ENCODE measurements at places on chromosomes 7 and 10. TPM values are rescaled to one million over a fixed set of nuclear protein-coding genes. Genes with fewer than 3 reads are reported as not detected.

The RUFY2 gene
- total RNA-seq: 29.8 TPM

The NPY4R gene
- not detected for total RNA-seq

The GJD4 gene
- total RNA-seq: not detected

The PRSS2 gene
- total RNA-seq: 3.4 TPM

The ASL gene
- total RNA-seq: 16.1 TPM

DNA sequence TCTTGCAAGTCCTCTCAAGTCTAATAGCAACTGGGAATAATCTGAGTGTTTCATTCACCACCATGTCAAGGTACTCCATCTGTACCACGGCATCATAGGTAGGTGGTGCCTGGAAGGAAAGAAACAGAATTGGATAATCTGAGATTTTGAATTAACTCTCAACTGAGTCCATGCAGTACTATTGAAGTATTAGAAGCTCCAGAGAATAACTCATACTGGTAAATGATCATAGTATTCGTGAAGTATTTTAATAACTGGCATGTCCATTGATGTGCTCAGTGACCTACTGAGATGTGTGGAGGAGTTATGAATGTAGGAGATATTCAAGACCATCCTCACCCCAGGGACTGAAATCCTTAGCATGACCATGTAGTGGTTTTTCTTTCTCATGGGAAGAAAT lies 27.1 kb downstream of the CYP3A5 start:
- DNase-seq: no peak

DNA sequence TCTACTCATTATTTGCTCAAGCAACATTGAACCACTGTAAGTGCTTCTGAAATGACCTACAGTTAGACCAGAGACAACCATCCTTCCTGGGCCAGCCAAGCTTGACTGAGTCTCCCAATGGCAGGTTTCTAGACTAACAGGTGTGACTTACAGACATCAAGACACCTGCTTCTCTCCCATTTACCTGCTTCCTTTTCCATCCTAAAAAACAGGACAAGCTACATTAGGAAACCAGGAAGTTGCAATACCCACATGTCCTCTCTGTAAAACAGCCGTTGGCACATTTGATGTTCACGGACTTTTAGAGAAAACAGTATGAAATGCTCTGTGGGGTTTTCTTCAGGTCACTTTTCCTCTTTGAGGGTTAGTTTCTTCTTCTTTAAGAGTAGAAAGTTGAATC lies 4.0 kb downstream of the HECW1 start:
- no peak for DNase-seq

DNA sequence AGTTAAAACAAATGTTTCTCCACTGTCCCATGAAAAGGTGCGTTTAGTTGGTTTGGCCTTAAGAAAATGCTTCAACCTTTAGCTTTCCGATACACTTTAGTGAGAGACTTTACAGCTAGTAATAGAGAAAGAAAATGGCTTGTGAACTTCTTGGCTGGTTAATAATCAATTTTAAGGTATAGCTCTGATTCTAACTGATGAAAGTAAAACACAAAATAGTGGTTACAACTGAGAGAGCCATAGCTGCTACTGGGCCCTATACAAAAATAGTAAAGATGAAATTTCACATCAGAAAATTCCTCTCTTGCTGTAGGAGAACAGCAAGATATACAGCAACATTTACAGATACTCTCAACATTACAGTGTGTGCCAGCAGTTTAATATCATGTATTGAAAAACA lies 371.4 kb downstream of the PHTF2 start:
- no peak for DNase-seq

DNA sequence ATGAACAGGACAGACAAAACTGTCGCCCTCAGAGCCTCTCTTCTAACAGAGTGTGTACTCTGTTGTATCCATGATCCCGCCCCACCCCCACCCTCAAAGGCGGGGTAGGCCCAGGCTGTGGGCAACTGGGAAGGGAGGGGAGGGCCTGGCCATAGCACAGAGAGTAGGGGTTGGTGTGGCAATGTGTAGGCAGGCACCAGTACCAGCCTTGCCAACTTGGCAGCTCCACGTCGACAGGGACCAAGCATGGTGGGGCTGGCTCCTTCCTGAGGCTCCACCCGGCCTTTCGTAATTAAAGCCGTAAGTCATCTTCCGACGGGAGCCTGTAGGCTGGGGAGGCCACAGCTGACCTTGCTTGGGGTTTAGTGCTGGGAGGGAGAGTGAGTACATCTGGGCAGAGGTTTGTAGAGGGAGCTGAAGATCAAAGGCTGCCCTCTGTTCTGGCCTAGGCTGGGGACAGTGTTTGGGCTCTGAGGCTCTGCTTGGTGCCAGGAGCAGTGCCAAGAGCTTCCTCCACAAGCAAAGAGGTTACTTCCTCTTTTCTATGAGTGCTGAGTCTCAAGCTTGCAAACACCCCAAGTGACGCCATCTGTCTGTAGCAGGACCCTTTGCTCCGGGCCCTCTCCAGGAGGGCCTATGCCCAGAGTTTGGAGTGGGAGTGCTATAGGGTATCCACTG lies 121.6 kb downstream of the C10orf105 start:
- DNase-seq: peak; percentile 70

- DNase-seq: peak; percentile 48
Observed at GRCh38 chr10:91536111-91536510, 96.8 kb downstream of the PPP1R3C start.

DNA sequence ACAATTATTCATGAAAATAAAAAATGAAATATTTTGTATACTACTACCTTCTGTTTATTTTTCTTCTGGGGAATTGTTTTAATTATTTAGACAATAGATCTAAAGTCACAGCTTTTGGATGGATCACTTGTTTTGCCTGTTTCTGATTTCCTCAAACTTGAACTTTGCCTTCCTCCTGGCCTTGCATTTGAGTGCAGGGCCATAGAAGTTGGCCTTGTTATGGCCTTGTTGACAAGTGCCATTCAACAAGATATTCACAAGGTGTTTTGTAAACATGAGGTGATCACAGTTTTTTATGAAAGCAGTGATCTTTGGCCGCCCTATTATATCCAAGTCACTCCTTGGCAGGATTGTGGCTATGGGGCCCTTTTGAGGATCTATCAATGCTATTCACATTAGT lies 4.6 kb downstream of the ZNF22 start:
- DNase-seq: no peak

DNA sequence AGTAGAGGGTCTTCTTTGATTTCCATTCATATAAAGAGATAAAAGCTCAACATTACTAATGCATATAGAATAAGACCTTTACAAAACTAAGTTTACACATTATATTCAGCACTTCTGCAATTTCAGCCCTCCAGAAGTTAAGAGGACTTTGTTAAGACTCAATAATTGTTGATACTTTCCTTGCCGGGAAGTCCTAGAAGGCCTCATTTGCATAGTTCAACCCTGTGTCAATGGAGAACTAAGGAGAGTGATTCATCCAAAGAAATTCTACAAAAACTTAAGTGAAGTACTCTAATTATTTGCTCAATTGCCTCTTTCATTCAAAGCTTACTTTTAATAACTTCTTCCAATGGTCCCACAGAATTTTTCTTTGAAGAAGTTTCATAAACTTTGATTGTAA lies 1060.3 kb upstream of the CELF2 start:
- no peak for DNase-seq

All from ovary (tissue), 10 donors.